Lower leg skin (tissue), 4 donors: ENCODE measurements at places on chromosomes 11 and 22. TPM values are rescaled to one million over a fixed set of nuclear protein-coding genes. Genes with fewer than 3 reads are reported as not detected.

ZBTB44 gene
- 35.8 TPM for total RNA-seq

HOATZ gene
- not detected for total RNA-seq

IGLL5 gene
- total RNA-seq, result not detected

F2 gene
- total RNA-seq, result not detected

RFPL3 gene
- total RNA-seq, result not detected

RPLP2 gene
- total RNA-seq, result 670 TPM

TRIM29 gene
- 1,522 TPM for total RNA-seq

- no peak for DNase-seq
Measured at GRCh38 chr11:90447618-90448017, 224.8 kb upstream of the CHORDC1 start.

- DNase-seq, result no peak
Measured at GRCh38 chr11:124920356-124920755, 1.3 kb downstream of the HEPN1 start.

GRCh38 chr11:69100454-69101114 lies 51.9 kb downstream of the TPCN2 start:
- DNase-seq, result no peak

DNA sequence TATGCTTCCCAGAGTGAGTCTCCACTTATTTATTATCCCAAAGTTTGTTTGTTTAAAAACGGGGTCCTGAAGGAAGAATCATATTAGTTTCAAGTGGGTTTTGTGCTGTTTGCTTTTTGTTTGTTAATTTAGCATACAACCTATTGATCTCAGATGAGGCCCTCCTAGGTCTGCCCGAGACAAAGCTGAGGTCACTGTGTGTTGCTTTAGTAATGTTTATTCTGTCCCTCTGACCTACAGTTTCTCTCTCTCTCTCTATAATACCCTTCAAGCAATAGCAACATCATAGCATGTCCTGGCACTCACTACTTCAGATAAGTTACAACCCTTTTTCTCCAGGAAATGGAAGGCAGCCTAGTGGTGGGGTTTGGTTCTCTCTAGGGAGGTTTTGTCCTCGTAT lies 63.4 kb downstream of the AMOTL1 start:
- no peak for DNase-seq

DNA sequence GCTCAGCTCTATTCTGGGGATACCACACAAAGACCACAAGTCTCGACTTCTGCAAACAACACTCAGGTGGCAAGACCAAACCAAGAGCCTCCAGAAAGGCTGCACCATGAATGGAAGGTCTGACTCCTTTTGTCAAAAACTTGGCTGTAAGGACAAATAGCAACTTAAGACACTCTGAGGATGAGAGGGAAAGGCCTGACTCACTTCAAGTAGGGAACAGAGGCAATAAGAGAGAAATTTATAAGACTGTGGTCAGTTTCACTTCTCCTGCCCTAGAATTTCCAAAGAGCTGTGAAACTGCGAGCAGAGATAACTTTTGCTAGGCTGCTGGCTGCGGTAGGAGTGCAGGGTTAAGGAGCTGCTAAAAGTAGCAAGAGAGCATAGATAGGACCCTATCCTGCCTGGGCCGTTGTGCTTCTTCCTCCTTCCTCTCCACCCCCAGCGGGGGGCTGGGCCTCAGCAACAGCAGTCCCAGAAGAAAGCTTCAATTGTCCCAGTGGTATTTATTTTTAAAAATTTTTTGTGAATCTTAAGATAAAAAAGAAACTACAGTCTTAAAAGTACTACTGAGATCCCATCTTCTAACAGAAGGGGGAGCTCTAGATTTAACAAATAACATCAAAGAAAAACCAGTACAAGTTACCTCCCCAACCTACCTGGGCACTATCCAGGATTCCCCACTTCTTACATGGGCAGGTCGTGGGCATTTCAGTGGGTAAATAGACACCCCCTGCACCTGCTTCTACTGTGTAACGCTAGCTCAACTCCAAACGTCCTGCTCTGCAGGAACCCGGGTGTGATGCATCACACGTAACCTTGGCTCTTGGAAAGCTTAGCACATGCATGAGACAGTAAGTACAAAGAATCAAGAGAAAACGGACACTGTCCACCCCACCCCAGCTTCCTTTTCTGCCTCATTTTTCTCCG lies 66.4 kb downstream of the SGSM3 start:
- DNase-seq, result no peak

DNA sequence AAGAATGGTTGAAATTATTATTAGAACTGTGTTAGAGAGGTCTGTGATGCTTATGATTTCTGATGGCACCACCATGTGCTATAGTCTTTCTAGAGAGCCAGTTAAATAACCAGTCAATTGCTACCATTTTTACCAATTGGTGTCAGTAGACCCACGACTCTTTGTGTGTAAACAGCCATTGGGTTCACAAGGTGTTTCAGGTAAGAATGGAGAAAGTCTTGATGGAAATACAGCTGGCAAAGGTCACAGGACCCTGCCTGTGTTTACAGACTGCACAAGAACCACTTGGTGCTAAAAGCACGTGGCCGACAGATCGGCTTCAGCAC lies 30.5 kb upstream of the OR10G7 start:
- no peak for DNase-seq

- no peak for DNase-seq
Measured at GRCh38 chr11:125372911-125373310, 123.2 kb downstream of the FEZ1 start.

GRCh38 chr11:76385903-76386302 lies 4.8 kb downstream of the GVQW3 start:
- no peak for DNase-seq

DNA sequence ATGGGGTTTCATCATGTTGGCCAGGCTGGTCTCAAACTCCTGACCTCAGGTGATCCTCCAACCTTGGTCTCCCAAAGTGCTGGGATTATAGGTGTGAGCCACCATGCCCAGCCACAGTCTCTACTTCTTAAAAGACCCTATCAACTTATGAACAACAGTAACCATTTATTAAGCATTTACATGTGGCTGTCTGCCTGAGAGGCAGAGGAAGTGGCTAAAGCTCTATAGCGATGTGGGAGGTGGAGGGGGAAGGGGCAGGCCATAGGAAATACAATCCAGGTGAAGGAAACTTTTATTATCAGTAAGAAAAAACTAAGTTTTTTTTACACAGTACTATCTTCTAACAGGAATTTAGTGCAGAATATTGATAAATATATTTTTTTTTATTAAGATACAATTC lies 87.8 kb upstream of the PHOX2A start:
- no peak for DNase-seq

GRCh38 chr11:114346709-114347141 lies 50.5 kb downstream of the NNMT start:
- no peak for DNase-seq

GRCh38 chr11:62602141-62603071 lies 741 bp upstream of the MTA2 start:
- DNase-seq, result peak; percentile 94

DNA sequence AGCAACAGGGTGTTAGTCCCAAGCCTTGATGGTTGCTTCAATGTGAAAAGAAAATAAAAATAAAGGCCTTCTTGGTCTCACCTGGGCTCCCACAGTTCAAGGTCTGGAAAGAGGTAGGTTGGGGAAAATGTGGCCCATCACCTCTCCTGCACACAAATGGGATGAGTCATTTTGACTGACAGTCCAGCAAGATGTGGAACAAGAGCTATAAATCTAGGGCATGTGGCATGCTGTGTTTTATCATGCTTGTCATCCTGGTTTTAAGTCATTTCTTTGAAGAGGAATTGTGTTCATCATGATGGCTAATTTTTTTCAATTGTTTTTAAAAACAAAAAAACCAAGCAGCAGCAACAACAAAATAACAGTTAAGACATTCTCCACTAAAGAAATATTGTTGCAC lies 503.7 kb downstream of the NTM start:
- no peak for DNase-seq

DNA sequence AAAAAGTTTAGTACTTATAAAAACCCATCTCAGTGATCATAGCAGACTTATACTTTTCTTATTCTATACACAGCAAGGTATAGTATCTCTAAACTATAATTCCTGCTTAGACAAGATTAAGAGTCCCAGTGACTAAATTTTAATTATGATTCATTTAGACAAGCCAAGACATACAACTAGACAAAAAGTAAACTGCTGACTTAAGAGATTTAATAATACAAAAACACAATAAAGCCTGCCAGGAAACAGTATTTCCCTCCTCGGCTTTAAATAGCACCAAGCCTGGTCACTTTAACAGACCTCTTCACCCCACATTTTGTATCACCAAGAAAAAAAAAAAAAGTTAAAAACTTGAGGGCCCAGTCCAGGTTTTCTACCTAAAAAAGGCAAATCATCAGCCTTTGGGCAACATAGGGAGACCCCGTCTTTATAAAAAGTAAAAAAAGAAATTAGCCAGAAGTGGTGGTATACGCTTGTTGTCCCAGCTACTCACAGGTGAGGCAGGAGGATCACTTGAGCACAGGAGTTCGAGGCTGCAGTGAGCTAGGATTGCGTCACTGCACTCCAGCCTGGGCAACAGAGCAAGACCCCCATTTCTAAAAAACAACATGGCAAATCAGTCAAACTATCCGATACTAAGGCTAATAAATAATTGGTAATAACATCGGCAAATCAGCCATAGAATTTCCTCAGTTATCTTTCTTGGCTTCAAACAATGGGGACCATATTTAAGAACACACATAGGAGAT lies 53.8 kb downstream of the SIK3 start:
- DNase-seq, result no peak

- DNase-seq, result no peak
Measured at GRCh38 chr11:14764579-14765527, 121.2 kb downstream of the PDE3B start.

GRCh38 chr11:22730319-22730718 lies 63.9 kb downstream of the GAS2 start:
- DNase-seq, result no peak

- no peak for DNase-seq
Measured at GRCh38 chr11:70504246-70505020, 106.1 kb downstream of the CTTN start.

DNA sequence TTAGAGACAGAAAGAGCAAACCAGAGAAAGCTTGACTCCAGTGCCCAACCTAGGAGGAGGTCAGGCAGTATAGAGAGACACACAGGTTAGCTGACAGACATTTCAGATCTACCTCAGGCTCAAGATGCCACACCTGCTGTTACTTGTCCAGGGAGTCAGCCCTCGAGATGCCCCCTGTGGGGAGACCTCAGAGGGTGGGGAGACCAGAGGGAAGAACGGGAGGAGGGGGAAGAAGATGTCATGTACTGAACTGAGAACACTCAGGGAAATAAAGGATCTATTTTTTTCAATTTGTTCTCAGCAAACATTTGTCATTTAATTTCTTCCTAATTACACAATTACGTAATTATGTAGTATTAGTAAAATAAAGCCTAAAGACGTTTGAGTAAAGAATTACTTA lies 196.3 kb upstream of the CADM1 start:
- no peak for DNase-seq

GRCh38 chr11:7844521-7844920 lies 47.8 kb upstream of the OR5P2 start:
- no peak for DNase-seq

DNA sequence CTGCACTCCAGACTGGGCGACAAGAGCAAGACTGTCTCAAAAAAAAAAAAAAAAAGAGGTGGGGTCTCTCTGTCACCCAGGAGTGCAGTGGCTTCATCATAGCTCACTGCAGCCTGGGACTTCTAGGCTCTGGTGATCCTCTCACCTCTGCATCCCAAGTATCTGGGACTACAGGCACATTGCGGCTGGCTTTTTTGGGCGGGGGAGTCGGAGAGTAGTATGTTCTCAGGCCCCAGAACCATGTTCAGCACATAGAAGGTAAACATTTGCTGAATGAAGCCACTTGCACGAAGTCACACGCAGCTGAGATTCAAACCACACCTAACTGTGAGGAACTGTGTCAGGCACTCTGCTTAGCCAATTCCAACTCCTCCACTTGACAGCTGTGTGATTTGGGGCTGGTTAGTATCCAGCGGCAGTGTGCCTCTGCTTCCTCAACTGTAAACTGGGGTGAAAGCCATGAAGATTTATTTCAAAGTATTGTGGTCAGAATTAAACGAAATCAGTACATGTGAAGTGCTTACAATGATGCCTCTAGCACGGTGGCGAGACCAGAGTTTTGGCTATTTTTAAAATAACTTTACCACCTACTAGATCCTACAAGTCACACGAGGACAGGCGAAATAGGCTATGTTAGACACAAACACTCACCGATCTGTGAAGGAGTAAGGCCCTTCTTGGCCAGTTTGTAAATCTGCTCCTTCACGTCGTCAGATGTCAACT lies 789 bp downstream of the RPS13 start:
- DNase-seq, result no peak

- DNase-seq, result no peak
Measured at GRCh38 chr11:75513250-75513649, 12.5 kb downstream of the GDPD5 start.

GRCh38 chr11:104653407-104653806 lies 244.9 kb downstream of the CASP12 start:
- no peak for DNase-seq

DNA sequence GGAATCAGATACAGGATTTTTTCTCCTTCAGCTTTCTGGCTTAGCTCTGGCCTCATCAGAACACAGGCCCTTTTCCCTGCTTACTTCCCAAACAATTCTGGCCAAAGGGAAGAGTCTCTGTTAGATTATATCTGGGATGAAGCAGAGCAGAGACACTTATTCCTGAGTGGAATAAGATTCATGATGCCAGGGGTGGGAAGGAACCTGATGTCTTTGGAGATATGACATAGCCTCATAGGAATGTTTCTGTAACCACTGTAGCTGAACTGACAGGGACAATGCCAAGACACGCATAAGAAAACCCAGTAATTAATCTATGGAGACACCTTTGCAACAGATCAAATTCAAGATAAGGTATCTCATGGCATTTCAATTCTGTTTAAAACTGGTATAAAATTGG lies 177.1 kb upstream of the RAG2 start:
- DNase-seq, result no peak

GRCh38 chr11:94525546-94526324 lies 13.5 kb downstream of the C11orf97 start:
- peak; percentile 54 for DNase-seq

DNA sequence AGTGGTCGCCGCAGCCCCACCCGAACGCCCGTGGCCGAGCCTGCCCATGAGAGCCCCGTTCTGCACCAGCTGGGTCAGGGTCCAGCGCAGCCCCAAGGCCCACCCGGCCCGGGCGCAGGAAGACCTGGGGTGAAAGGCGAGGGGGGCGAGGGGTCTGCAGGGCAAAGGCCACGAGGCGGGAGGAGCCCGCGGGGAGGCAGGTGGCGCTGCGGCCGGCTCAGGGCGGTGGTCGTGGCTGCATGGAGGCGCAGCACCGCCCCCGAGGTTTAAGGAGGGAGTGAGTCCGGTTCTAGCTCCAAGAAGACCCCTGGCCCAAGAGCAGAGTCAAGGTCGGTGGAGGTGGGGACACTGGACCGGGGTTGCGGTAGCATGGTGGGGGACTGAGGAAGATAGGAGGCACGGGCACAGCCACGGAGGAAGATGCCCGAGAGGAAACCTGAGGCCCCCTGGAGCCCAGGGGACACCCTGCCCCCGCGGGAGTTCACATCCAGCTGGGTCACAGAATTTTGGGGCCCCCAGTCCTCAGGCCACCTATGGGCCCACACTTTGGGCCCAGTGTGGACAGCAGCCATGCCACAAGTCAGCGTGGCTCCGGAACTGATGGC lies 514 bp upstream of the HDAC10 start:
- DNase-seq, result no peak
